ENCODE measurements at places on chromosomes 3 and 15.

DNA sequence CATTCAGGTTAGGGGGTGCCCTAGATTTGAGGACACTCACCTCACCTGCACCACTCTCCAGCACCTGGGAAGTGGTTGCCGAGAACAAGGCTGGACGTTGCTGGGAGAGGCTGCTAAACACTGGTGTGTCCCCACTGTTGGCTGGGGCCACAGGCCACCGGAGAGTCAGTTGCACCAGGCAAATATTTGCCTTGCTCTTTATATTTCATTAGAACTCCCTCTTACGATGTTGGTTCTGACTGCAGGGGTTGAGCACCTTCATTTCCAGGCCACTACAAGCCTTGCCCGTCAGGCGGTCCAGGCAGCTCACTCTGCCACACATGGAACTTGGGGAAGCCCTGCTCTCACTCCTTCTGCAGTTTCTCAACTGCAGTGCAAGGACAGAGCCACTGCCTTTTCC lies 30.7 kb downstream of the HCN4 start:
- no peak for DNase-seq

DNA sequence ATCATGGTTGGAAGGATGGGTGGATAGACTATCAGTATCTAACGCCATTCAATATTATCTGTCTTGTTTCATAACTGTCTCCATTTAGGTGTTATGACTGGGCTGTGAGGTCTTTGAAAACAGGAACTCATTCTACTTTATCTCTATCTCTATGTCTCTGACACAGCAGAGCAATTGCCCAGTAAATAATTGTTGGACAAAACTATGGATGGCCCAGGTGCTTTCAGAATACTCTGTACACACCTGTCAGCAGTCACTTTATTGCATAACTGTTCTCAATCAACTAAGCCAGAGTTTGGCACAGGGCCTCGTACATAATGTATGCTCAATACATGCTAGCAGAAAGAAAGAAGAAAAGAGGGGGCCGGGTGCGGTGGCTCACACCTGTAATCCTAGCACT lies 210.3 kb downstream of the OPA1 start:
- DNase-seq = no peak

- no peak for DNase-seq
Observed at GRCh38 chr3:171491361-171491760, 31.2 kb upstream of the TNIK start.

GRCh38 chr3:113557374-113557773 lies 25.0 kb downstream of the SIDT1 start:
- no peak for DNase-seq

GRCh38 chr3:14927308-14927707 lies 20.1 kb upstream of the NR2C2 start:
- DNase-seq = no peak

GRCh38 chr3:112508860-112509259 lies 9.6 kb upstream of the BTLA start:
- DNase-seq = no peak

DNA sequence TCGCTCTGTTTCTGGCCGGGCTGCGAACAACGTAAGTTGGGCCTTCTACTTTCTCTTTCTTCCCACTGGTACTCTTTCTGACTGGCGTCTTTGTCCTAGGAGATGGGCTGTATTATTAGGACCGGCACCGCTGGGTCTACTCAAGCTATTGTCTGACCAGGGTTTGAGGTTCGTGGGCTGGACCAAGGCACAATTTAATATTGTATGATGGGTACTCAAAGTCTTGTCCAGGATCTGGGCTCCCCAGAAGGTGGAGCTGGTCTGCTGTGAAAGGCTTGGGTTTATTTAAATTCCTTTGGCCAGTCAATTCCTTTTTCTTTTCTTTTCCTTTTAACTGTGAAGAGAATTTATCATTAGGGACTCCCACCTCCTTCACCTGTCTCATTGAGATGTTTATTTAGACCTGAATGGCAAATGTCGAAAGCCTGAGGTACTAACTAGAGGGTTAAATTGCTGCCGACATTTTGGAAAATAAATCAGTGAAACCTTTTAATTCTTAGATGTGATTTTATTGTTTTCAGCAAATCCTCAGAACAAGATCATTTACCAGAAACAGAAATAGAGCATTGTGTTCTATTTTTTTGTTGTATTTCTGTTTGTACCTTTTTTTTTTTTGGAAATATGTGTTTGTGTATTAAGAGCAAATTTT lies 410 bp downstream of the LRRC49 start:
- no peak for DNase-seq

DNA sequence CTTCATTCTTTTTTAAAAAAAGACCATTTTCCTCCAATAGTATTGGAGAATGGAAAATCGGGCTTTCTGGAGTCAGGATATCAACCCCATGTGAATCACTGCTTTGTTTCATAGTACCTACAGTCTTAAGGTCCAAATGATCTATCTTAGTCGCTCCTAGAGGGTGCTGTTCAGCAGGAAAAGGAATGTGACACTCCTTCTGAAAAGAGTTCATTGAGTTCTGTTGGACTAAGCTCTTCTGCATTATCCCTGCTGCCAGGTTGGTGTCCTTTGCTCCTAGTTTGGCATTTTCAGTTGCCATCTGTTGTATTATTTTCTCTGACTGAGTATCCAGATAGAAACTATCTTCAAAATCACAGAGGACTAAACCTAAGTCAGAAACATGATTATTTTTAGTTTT lies 57.2 kb downstream of the POLQ start:
- no peak for DNase-seq

DNA sequence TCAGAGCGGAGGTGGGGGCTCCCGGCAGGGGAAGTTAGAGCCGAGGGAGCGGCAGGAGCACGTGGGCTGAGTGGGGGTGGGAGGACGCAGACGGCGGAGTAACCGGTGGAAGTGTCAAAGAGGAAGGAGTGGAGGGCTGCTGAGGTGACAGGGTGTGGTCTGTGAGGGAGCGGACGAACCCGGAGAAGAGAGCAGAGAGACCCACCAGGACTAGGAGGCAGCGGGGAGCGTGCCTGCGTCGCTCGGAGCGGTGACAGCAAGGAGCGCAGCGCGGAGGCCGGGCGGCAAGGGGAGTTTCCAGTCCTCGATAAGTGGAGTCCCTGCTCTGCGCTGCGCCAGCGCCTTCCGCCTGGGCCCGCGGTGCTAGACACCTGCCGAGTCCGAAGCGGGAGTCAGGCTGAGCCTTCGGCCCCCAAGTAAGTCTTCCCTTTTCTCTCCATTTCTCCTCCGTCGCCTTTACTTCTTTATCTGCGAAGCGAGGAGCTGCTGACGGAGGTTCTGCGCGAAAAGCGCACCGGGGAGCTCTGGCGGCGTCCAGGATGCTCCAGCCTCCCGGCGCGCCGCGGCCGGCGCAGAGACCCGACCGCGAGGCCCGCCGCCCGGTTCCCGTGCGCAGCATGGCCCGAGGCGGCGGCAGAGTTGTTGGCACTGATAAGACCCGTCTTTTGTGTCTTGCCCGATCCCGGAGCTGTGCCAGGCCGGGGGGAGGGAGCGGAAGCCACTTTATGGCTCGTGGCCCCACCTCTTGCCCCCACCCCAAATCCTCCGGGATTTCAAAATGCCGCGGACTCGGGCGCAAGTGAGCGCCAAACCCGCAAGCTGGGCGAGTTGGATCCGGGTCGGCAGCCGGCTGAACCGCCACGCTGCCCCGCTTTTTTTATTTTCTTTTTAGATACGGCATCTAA lies 533.0 kb upstream of the SEMA6D start:
- DNase-seq = peak; percentile 24
